ENCODE measurements at places on chromosomes 16 and 17.

GRCh38 chr16:13427943-13428342 lies 492.0 kb upstream of the ERCC4 start:
- DNase-seq: no peak

DNA sequence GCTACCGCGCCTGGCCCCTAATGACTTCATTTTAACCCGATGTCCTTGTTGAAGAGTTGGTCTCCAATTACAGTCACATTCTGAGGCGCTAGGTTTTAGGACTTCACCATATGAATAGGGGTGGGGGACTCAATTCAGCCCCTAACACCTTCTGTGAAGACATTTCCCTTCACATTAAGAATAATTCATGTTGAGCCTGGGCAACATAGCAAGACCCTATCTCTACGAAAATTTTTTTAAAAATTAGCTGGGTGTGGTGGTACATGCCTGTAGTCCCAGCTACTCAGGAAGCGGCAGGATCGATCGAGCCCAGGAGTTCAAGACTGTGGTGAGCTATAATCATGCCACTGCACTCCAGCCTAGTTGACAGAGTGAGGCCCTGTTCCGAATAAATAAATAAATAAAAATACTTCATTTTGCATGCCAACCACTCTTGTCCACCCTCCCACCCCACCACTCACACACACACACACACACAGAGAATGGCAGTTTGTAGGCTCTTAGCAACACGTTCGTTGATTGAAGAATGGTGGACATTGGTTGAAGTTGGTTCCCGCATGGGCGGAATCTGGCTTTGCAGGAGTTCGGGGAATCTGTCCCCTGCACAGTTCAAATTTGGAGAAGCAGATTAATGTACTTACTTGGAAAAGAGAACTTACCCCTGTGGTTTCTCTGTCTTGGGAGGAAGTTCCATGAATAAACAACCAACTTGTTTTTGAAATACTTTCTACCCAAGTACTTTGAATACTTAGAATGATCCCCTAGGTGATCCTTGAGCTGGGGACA lies 27.8 kb upstream of the TVP23A start:
- no peak for DNase-seq

GRCh38 chr17:61230972-61231820 lies 168.4 kb upstream of the TBX2 start:
- no peak for DNase-seq

DNA sequence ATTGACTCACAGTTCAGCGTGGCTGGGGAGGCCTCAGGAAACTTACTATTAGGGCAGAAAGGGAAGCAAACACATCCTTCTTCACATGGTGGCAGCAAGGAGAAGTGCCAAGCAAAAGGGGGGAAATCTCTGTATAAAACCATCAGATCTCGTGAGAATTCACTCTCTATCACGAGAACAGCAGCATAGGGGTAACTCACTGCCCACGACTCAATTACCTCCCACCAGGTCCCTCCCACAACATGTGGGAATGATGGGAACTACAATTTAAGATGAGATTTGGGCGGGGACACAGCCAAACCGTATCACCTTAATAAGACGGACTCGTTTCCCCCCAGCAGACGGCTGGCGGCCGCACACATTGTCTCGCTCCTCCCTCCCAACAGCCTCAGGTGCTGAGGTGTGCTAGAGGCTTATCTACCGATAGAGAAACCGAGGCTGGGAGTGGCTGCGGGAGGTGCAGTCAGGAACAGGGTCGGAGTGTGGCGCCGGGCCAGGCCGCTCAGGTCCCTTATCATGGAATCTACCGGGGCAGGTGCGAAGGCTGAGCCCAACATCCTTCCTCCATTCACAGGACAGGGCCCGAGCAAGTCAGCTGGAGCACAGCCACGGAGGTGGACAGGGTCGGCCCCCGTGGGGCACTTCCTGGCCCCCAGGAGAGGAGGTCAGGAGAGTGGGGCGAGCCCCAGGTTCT lies 4.9 kb upstream of the ZG16B start:
- DNase-seq: no peak

DNA sequence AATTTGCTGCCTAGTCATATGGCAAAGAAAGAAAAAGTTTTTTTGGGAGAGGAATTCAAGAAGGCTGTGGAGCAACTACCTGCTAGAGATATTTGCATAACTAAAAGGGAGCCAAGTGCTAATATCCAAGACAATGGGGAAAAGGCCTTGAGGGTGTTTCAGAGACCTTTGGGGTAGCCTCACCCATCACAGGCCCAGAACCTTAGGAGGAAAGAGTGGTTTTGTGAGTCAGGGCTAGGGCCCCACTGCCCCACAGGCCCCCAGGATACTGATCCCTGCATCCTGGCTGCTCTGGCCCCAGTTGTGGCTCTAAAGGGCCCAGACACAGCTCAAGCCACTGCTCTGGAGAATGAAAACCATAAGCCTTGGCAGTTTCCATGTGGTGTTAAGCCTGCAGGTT lies 41.9 kb upstream of the SDK2 start:
- no peak for DNase-seq

DNA sequence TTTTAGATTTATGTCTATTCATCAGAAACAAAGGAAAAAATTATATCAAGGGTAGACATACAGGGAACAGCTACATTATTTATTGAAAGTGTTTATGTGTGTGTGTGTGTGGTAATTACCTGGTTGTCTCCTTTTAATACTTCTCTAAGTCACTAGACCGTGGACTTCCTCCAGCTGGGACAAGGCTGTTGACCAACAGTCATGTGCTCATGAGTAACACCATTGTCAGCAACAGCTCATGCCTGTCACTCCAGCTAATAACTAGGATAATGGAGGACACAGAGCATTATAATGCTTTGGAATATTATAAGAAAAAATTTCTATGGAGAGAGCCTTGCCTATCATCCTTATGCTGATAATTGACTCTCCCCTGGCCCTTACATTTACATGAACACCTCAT lies 125.3 kb upstream of the SALL1 start:
- no peak for DNase-seq

GRCh38 chr17:65290056-65290455 lies 152.9 kb downstream of the RGS9 start:
- no peak for DNase-seq

DNA sequence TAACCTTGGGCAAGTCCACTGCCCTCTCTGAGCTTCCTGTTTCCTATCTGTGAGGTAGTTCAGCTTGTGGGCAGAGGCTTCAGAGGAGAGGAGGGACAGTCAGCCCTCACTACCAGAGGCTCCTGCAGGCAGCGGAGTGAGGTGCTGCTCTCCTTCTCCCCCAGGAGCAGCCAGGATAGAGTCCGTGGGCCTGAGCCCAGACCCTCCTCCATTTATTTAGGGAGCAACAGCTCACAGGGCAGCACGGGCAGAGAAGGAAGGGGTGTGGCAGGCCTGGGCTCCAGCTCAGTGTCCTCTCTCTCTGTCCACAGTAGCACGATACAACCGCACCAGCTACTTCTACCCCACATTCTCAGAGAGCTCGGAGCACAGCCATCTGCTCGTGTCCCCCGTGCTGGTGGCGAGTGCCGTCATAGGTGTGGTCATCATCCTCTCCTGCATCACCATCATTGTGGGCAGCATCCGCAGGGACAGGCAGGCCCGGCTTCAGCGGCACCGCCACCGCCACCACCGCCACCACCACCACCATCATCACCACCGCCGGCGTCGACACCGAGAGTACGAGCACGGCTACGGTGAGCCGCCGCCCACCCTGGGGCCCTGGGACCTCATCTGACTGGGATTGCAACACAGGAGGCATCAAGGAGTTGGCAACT lies 42.3 kb downstream of the BEAN1 start:
- DNase-seq: no peak

Measured in spinal cord (tissue), 10 donors.